ENCODE measurements at places on chromosomes 12 and 14.

- DNase-seq, result no peak
Observed at GRCh38 chr12:66493819-66494218, 185.1 kb downstream of the GRIP1 start.

DNA sequence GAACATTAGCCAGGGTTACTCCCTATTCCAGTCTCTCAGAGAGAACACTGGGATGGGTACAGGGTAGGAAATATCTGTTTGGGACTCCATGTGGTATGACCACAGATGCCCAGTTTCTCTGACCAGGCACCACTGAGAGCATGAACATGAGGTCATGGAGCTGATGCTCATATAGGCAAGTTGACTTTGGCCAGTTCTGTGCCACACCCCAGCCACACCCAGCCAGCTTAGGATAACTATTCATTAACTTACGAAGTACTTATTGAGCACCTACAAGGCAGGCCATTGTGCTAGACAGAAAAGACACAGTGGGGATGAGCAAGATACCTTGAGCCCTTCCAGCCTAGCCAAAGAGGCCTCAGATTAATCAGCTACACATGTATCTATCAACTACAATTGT lies 262.5 kb downstream of the DPF3 start:
- no peak for DNase-seq

DNA sequence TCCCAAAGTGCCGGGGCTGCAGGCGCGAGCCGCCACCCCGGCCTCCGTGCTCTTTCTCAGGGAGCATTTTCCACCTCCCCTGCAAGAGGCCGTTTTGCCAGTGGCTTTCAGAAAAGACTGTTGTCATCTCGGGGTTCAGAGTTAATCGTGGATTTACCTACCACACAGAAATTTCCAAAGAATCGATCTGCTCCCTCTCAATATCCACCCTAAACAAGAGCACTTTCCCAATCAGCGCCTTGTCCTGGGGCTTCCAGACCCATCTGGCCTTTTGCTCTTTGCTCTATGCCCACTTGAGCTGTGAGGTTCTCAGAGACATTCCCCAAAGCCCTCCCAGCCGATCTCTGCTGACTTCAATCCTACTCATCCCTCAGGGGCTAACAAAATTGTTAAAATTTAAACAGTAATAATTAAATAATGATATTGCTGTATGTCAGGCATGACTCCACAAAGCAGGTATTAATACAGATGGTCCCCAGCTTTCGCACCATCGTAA lies 86.6 kb downstream of the NINJ2 start:
- DNase-seq, result no peak

- no peak for DNase-seq
Observed at GRCh38 chr12:21428241-21428640, 9.2 kb upstream of the PYROXD1 start.
